ENCODE measurements at places on chromosomes 2 and 18. TPM values are rescaled to one million over a fixed set of nuclear protein-coding genes. Genes with fewer than 3 reads are reported as not detected.

- no peaks in the 10 kb centered on the region for H3K36me3 ChIP-seq
- DNase-seq = no peak
- no peak overlapping the region for H3K4me3 ChIP-seq
- H3K27ac ChIP-seq = no peak overlapping the region
- H3K4me1 ChIP-seq = no peaks in the 10 kb centered on the region
- peaks cover 35% of the 10 kb centered on the region for H3K27me3 ChIP-seq
These were observed 82.6 kb downstream of the KLHL29 start for GRCh38 chr2:23467618-23468017.

SERPINB11 gene
- not detected for total RNA-seq

IDH1 gene
- total RNA-seq = 80.8 TPM

GRCh38 chr2:30628341-30628740 is 178.9 kb downstream of the CAPN13 start:
- H3K4me1 ChIP-seq = no peaks in the 10 kb centered on the region
- no peaks in the 10 kb centered on the region for H3K36me3 ChIP-seq

DNA sequence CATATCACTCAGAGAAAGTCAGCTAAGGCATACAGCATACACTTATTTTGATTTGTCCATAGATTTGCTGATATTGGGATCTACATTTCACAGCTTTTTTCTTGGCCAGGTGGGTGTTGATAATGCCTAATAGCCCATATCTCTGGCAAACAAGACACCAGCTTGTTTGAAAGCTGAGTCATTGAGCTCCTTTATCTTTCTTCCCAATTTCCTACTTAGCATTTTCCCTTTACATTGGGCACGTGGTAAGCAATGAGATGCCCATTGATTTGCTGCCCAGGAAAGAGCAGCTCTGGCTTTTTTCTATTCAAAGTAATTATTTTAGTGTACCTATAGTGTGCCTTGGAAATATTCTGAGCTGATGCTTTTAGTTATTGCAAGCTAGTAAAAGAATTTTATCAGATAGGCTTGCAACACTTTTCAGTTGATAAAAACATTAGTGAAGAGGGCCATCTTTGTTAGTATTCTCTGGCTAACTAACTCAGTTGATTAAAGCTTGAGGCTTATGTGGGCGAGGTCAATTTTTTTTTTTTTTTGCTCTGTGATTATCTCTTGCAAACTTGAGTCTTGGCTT is 79.6 kb downstream of the OSBPL6 start:
- H3K4me1 ChIP-seq = peaks cover 71% of the 10 kb centered on the region
- H3K27me3 ChIP-seq = no peaks in the 10 kb centered on the region
- no peak overlapping the region for H3K4me3 ChIP-seq
- DNase-seq = peak; percentile 86
- peak overlapping the region; percentile 23 for H3K27ac ChIP-seq
- no peaks in the 10 kb centered on the region for H3K36me3 ChIP-seq

GRCh38 chr18:50663626-50664441 is 103.9 kb downstream of the MAPK4 start:
- H3K4me1 ChIP-seq = no peaks in the 10 kb centered on the region
- no peak for DNase-seq
- H3K27ac ChIP-seq = no peak overlapping the region
- H3K4me3 ChIP-seq = no peak overlapping the region
- H3K27me3 ChIP-seq = peaks cover 9% of the 10 kb centered on the region

C2orf66 gene
- not detected for total RNA-seq

DNA sequence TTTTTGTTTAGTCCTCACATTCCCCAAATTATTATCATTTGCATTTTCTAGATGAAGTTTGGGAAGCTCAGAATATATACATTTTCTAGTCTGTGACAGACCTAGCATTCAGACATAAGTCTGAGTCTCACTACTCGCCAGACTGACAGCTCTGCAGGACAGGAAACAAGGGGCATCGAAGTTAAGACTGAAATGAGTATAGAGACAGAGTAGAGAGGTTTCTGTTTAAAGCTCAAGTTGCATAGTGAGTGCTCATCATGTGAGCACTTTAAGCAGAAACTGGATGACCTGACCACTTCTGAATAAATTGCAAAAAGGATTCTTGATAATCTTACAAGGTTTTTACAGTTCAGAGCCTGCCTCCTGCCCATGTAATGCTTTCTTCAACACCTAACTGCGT is 1.1 kb downstream of the HADHB start:
- H3K4me3 ChIP-seq = peak overlapping the region; percentile 82
- no peak for DNase-seq

GRCh38 chr2:65361623-65362022 is 70.8 kb downstream of the SPRED2 start:
- H3K4me3 ChIP-seq = no peak overlapping the region
- no peaks in the 10 kb centered on the region for H3K36me3 ChIP-seq

DNA sequence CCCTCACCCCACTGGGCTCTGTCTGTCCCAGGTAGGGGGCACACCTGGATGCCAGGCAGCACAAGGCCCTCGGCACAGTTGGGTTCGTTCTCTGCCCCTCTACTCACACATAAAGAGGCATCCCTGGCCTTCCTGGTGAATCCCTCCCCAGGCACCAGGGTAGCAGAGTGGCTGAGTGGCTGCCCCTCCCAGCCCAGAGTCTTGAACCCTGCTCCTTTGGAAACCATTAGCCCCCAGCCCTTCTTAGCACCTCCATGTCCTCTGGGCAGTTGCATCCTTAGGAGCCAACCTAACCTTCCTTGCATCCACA is 2.0 kb downstream of the GPC1 start:
- H3K4me3 ChIP-seq = no peak overlapping the region
- no peaks in the 10 kb centered on the region for H3K36me3 ChIP-seq
- DNase-seq = no peak
- no peak overlapping the region for H3K27ac ChIP-seq
- H3K4me1 ChIP-seq = no peaks in the 10 kb centered on the region
- H3K27me3 ChIP-seq = peaks cover 42% of the 10 kb centered on the region

Data from K562 (cell line).